ENCODE measurements at places on chromosomes 5 and 9.

GRCh38 chr9:69066955-69067354 lies 31.4 kb downstream of the FXN start:
- no peak for DNase-seq

DNA sequence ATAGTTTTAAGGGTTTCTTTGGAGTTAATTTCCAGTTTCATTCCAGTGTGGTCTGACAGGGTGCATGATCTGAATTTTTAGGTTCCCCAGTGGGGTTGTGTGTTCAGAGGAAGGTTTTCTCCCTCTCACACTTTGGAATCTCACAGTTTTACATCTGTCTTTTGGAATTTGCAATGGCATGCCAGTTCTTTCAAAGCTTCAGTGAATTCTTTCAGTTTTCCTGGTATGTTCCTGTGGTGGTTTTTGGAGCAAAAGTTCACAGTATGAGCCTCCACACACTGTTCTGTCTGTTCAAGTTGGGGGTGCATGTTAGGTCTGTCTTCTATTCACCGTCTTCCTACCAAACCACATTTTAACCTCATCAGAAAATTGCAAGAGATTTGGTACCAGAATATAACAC lies 624.2 kb downstream of the KCTD16 start:
- no peak for DNase-seq

GRCh38 chr5:103473725-103474124 lies 88.9 kb downstream of the NUDT12 start:
- no peak for DNase-seq

DNA sequence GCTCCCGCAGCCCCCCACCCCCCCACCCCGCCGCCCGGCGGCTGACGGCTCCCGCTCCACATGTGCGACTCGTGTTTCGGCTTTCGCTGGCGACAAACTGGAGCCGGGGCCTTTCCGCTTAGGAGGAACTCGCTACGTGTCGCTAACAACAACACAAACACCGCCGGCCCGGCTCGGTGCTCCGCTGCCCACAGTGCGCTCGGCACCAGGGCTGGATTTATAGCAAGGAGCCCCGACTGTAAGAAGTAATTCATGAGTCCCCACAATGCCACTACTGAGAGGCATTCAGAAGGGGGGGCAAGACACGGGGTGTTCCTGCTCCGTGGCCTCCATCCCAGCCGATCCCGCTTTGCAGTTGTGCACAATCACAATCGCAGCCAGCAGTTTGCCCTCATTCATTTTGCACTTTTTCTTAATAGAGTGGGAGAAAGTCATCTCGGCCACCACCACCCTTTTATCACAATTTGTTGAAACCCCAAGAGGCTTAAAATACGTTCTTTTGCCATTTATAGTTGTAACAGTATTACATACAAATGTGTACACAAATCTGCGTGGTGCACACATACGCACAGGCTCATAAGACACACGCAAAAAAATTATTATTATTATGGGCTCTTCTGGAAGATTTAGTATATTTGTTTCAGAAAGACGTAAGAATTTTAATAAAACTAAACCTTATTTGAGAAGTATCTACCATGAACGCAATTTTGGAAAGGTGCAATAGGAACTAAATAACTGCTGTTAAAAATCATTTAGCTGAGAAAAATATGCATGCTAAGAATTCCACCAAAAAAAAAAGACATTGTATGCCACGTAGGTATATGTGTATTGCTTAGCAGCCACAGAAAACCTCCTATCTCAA lies 48.1 kb downstream of the EBF1 start:
- DNase-seq: peak; percentile 42

DNA sequence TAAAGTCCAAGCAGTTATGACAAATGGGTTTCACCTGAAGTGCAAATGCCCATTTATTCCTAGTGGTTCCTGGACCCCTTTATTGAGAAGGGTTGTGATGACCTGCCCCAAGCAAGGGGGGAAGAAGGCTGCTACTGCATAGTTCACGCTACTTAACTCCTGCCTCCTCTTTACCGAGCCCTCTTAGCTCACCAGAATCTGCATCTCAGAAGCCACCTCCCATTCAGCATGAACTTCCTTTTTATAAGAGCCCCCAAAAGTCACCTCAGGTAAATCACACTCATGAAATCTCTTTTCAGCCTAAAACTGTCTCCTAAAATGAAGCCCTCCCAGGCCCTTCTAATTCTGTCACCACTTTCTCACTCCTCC lies 26.6 kb upstream of the C9orf72 start:
- no peak for DNase-seq

GRCh38 chr9:87428659-87429058 lies 69.0 kb upstream of the DAPK1 start:
- DNase-seq: no peak

DNA sequence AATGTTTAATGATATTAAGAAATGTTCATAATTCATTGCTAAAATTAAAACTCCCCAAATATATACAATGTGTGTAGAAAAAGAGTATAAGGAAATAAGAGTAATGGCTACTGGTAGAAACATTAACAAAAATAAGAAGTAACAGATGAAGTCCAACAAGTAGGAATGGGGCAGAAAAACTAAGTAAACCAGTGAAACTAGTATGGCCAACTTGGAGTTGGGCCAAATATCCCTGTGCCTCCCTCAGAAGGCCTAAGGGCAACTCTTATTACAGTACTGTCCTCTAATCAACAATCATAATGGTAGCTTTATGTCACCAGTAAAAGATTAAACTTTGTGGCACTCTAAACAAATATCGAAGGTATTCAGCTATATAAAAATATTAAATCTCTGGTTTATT lies 93.5 kb downstream of the SSBP2 start:
- DNase-seq: no peak

DNA sequence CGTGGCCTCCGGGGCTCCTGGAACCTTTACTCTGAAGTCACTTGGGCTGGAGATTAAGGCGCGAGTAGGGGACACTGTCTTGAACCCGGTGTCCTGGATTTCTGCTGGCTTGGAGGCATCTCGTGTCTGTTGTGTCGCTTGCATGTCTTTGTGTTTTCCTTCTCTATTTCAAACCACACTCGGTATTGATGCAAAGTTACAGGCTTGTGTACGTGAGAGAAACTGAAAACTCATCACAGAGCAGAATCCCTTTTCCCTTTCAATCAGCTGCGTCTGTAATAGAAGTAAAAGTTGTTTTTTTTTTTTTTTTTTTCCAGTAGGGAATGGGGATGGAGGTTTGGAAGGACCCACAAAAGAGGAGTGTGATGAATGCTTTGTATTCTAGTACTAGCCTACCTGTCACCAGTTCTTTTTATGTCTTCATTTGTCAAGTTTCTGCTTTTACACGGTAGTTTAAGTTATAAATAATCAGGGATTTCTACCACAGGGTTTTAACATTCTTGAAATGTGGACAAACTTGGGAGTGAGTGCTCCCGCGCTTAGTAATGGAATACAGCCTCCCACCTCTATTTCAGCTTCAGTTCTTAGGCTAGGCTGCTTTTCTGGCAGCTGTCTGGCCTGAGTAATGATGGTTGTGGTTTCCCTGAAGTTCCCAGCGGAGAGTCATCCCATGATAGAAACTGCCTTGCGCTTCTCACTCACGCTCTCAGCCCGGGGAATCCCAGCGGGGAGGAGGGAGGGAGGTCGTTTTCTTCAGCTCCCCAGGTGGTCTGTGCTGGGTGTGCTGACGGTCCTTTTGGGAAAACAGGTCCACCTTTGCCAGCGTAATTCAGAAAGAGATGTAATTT lies 763 bp downstream of the TJP2 start:
- DNase-seq: no peak
